Myocyte (in vitro differentiated cells): ENCODE measurements at places on chromosomes 3 and 15.

DNA sequence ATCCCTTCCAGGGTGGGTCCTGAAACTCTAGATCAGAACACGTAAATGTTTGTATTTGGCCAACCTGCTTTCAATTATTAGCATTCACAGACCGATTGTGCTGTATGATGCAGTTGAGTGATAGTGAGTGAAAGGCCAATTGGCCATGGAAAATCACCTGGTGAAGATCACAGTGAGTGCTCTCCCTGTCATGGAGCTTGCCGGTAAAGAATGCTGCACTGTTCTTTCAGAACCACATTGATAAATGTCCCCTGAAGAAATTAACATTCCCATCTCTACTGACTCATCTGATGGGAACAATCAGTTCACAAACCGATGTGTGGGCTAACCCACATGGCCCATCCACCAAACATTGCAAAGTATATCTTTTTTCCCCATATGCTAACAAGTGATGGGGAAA, 324.8 kb upstream of the TBL1XR1 start:
- DNase-seq = no peak

DNA sequence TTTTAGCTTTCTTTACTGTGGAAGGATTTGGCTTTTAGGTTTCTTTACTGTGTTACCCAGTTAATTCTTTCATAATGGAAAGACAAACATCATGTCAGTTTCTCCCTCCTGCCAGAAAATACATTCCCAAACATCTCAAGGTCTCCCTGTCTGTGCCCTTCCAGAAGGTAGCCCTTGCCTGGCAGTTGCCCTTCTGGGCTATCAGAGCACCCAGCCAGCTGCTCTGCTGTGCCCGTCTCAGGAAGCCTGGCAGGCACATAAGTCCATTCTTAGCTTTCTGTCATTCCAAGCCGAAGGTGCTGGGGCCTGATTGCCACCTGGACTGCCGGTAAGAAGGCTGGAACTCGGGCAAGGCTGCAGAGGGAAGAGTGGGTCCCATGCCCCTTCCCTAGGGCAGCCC, 203.4 kb downstream of the SLCO3A1 start:
- DNase-seq = no peak

DNA sequence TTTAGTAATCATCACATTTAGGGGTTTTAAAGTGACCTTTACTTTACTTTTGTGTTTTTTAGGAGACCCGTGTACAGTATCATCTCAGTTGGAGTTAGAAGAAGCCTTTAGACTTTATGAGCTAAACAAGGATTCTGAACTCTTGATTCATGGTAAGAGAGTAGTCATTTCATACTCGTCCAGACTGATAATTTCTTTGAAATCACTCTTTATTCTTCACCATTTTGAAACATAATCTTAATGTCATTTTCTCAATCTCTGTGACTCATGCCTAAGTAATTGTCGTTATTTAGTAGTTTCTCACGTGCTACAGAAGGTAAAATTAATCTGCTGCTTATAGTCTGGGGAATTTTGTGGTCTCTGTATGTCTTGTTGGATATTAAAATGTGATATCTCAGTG, 37.7 kb downstream of the PRKCI start:
- no peak for DNase-seq

DNA sequence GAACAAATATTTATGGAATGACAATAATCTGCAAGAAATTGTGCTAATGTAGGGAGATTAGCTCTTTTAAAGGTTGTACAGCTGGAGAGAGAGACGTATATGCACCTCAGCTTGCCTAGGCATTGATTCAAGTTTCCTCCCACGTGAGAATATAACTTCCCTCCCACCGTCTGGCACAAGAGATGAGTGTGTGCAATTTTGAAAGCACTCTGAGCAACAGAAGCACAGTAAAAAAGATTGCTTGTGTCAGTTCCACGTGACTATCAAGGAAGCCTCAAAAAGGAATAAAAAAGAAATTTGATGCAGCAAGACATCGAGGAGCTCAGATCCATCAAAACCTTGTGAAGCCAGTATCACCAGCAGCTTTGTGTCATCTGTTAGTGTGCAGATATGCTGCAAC, 435.3 kb downstream of the TUSC7 start:
- no peak for DNase-seq

DNA sequence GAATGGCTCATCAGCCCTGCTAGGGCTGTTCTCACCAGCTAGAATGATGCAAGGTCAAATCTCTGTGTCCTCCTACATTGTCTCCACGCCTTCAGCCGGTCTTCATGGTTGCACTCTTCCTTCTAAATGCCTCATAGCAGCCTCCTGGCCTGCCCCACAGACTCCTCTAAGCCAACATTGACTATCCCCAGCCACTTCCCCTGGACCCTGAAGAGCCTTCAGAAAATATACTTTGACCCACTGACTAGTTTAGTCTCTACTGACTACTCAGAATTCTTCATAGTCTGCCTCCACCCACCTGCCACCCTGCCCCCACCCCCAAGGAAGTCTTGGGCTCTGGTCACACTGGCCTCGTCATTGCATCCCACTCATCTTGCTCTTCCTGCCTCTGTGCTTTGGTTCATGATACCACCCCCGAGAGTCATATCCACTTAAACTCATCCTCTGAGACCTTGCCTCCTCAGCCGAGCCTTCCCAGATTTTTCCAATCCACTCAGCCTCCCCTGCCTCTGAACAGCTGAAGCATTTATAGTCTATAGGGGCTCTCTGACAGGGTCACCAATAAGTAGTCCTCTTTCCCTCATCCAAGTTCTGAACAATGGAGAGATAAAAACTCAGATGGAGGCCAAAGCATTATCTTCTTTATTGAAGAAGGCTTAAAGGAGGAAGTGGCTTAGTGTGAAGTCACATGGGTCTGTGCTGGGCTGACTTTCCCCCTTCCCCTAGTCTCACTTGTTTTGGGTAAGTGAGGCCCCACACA, 9.5 kb upstream of the DOCK3 start:
- no peak for DNase-seq

- no peak for DNase-seq
These were observed 366.7 kb downstream of the CTNNB1 start for GRCh38 chr3:41565948-41566514.

DNA sequence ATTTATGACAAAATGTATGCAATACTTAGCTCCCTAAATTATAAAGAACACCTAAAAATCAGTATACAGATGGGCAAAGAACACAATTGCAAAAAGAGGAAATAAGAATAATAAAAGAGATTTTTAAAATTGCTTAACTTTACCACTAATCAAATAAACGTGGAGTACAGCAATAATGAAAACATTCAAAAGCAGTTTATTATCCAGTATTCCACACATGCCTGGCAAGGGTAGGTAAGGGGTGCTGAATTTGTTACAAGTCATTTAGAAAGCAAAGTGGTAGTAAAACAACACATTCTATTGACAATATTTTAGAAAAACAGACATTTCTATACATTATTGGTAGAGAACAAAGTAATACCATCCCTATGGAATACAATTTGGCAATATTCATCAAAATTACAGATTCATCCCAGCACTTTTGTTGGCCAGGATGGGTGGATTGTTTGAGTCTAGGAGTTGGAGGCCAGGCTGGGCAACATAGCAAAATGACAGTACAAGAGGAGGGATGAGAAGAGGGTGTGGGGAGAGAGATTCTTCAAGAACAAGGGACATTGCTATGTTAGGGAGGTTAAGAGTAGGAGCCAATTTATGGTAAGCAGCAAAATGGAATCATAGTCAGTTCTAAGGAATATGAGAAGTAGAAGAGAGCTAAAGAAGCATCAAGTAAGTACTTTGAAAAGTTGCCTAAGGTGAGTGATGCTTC, 3.7 kb upstream of the ACKR4 start:
- no peak for DNase-seq

DNA sequence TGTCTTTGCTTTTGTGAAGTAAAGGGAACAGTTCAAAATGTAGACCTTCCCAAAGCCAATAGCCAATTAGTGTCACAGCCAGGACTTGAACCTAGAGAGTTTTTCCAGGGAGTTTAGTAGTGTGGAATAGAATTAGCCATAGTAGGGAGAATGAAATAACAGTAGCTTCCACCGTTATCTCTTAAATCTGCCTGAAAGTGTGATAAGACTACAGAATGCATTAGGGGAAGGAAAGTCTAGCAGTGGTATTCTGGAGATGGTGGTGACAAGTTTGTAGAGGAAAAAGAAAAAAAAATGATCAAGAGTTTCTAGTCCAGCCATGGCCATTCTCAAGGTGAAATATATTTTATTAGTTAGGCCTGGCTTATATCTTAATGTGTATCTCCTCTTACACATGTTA, 13.8 kb downstream of the ATP11B start:
- DNase-seq = no peak

- no peak for DNase-seq
These were observed 105.9 kb downstream of the DNAJB8 start for GRCh38 chr3:128360705-128361271.

GRCh38 chr3:124097362-124098131, 105.6 kb upstream of the ROPN1 start:
- DNase-seq = no peak

GRCh38 chr3:39191111-39191510, 1.3 kb downstream of the XIRP1 start:
- peak; percentile 79 for DNase-seq

DNA sequence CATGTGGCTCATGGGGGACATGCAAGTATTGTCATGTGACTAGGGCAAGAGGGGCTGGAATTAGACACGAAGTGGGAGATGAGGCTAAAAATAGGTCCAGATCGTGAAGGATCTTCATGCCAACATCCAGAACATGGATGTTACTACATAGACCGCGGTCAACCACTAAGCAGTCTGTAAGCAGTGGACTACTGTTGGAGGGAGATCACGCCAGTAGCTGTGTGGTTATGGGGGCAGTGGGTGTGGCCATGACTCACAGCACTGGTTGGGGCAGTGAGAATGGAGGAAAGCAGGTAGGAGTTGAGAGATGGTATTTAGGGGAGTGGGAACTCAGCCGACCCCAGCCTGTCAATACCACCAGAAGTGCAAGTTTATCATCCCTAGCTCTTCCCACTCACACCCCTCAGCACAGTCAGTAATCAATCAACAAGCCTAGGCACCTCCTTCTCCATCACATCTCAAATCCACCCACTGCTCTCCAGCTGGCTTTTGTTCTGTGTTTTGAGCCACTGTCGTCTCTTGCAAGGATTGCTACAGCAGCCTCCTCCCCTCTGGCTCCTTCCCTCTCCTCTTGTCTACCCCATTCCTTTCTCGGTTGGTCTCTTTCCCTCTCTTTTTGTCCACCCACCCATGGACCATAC, 107.2 kb upstream of the ABHD17C start:
- DNase-seq = peak; percentile 40

DNA sequence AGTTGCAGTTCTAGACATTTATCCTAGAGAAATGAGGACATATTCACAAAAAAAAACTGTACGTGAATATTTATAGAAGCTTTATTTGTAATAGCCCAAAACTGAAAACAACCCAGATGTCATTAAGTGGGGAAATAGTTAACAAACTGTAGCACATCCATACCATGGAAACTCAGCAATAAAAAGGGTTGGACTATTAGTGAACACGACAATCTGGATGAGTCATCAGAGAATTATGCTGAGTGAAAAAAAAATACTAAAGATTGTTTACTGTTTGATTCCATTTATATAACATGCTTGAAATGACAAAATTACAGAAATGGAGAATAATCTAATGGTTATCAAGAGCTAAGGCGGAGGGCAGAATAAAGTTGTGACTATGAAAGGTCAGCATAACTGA, 59.5 kb downstream of the CPA3 start:
- no peak for DNase-seq

- DNase-seq = peak; percentile 22
These were observed 6.6 kb downstream of the OXTR start for GRCh38 chr3:8762607-8763377.

GRCh38 chr3:129952556-129953355, 21.8 kb upstream of the TRH start:
- DNase-seq = no peak

DNA sequence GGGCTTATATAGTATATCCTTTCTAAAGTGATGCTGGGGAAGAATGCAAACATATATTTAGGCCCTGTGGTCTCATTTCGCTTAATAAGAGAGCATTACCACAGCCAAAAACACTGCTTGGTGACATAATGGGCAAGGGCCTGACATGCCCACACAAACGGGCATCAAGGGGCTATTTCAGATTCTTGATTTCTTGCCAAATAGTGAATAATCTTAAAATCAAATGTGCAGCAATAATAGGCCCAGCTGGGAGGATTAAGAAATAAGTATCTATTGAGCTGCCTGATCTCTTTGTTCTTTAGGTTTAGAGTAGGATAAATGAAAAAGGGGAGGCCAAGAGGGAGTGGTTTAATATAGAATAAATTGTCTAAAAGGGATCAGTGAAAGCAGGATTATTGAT, 241.0 kb upstream of the GBE1 start:
- DNase-seq = peak; percentile 20

GRCh38 chr3:45198264-45199260, 27.5 kb downstream of the TMEM158 start:
- peak; percentile 61 for DNase-seq

DNA sequence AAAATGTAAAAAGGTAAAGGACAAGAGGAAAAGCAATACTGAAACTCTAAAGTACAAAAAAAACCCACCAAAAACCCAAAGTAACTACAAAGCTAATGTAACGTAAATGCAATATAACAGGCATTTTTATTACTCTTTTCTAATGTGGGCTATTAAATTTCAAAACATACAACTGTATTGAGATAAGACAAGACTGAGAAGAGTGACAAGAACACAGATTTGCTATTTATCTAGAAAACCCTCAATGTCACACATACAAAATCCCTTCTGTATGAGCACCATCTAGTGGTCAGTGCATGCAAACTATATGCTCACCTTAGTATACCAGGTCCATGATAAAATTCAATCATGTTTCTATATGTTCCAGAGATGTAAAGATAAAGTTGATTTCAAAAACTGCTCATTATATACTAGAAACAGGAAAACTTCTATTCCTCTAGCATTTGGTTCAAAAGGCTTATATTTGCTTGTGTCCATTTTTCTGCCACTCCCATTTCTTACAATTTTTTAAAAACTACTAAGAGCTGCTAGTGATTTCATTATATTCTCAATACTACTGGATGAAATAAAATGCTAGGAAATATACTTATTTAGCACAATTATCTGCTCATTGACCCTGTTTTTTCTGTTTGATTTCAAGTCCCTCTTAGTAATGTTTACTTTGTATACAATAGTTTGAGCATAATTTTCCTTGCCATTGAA, 111.4 kb downstream of the DLG1 start:
- peak; percentile 64 for DNase-seq

GRCh38 chr15:40843885-40844695, at the start of gene SPINT1:
Gene SPINT1 (plus strand): TSS chr15:40844048. CDS start chr15:40844555, 507 bp downstream.
- no peak for DNase-seq

- no peak for DNase-seq
These were observed 107.1 kb downstream of the LPP start for GRCh38 chr3:188261011-188261410.

DNA sequence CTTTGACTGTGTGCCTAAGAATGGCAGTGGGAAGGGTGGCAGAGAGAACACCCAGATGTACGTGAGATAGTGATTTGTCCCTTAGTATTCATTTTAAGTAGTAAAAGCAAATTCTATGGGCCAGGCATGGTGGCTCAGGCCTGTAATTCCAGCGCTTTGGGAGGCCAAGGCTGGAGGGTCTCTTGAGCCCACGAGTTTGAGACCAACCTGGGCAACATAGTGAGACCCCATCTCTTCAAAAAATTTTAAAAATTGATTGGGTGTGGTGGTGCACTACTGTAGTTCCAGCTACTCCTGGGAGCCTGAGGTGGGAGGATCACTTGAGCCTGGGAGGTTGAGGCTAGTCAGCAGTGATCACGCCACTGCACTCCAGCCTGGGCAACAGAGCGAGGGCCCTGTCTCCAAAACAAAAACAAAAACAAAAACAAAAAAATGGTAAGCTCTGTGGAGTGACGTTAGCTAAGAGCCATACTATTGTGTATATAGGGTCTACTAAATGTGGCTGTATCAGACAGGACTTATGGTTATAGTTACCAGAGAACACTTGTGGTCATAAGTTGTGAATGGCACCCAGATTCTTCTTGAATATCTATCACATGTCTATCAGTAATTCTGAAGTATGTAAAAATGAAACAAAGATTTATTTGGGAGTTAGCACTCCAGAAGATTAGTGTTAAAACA, 171.5 kb downstream of the TCF12 start:
- no peak for DNase-seq
